ENCODE measurements at places on chromosomes 16 and 17. TPM values are rescaled to one million over a fixed set of nuclear protein-coding genes. Genes with fewer than 3 reads are reported as not detected.

The RNF157 gene
- total RNA-seq: 9.4 TPM

The SERPINF2 gene
- total RNA-seq: not detected

The OXLD1 gene
- 49.7 TPM for total RNA-seq

The MFSD6L gene
- total RNA-seq: not detected

The GPRC5B gene
- total RNA-seq: 5.8 TPM

The AOC3 gene
- total RNA-seq: not detected

The ENPP7 gene
- total RNA-seq: not detected

The OR3A3 gene
- not detected for total RNA-seq

The PPP1R1B gene
- not detected for total RNA-seq

The KRTAP1-5 gene
- 2.5 TPM for total RNA-seq

The KLHL10 gene
- total RNA-seq: not detected

- peaks cover 17% of the 10 kb centered on the region for H3K27me3 ChIP-seq
- no peak overlapping the region for H3K27ac ChIP-seq
- no peak for DNase-seq
- no peak overlapping the region for H3K4me3 ChIP-seq
- peaks cover 7% of the 10 kb centered on the region for H3K4me1 ChIP-seq
Observed at GRCh38 chr17:50467855-50468303, 801 bp downstream of the CHAD start.

DNA sequence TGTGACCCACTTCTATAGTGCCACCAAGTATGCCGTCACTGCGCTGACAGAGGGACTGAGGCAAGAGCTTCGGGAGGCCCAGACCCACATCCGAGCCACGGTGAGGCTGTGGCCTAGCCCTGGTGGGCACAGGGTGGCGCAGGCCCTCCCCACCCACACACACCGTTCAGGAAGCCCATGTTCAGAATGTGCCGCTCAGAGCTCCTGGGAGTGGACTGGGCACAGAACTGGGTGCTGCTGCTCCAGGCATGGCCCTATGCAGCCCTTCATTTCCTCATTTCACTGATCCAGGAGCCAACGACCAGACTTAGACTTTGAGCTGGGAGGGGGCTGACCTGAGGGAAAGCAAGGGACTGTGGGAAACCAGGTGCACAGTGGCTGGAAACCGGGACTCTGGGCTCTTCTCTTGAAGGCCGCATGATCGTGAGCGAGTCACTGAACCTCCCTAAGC lies 2.4 kb upstream of the MRM1 start:
- no peaks in the 10 kb centered on the region for H3K27me3 ChIP-seq
- peaks cover 12% of the 10 kb centered on the region for H3K36me3 ChIP-seq
- DNase-seq: no peak
- H3K27ac ChIP-seq: no peak overlapping the region

GRCh38 chr17:13694934-13695333 lies 93.2 kb upstream of the HS3ST3A1 start:
- no peaks in the 10 kb centered on the region for H3K36me3 ChIP-seq
- H3K27me3 ChIP-seq: no peaks in the 10 kb centered on the region
- DNase-seq: no peak
- H3K27ac ChIP-seq: no peak overlapping the region
- H3K4me1 ChIP-seq: no peaks in the 10 kb centered on the region

DNA sequence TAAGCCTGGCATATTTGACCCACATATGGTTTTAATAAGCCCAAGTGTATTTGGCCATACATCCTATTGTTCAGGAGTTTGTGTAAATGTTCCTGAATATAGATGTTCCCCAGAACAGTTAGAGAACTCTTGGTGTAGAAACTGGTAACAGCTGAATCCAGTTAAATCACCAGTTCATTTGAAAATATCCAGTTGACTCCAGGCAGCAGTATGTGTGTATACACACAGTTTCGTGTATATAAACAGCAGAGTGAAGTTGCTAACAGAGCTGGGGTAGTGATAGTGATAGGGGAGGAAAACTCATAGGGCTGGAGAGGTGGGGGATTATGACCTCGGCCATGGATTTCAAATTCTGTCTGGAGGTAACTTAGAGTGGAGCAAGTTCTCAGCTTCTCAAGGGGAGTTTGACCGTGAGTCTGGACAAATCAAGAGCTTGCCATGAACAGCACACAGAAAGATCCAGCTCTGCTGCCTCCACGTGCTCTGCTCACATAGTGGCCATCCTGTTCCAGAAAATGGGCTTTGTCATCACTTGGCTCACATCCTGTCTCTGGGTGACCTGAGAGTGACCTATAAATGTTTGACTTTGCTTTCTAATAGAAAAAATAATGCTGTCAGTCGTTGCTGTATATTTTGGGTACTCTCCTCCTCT lies 30.6 kb upstream of the MMD start:
- H3K36me3 ChIP-seq: no peaks in the 10 kb centered on the region
- DNase-seq: peak; percentile 77
- peaks cover 60% of the 10 kb centered on the region for H3K4me1 ChIP-seq
- no peaks in the 10 kb centered on the region for H3K27me3 ChIP-seq
- H3K27ac ChIP-seq: peak overlapping the region; percentile 71

GRCh38 chr17:40190197-40191021 lies 13.1 kb downstream of the RAPGEFL1 start:
- H3K27me3 ChIP-seq: no peaks in the 10 kb centered on the region
- H3K36me3 ChIP-seq: no peaks in the 10 kb centered on the region
- H3K4me3 ChIP-seq: no peak overlapping the region
- H3K4me1 ChIP-seq: 0 out of 2 replicates have a peak, but pooled peaks cover 3% of the 10 kb centered on the region
- no peak for DNase-seq

DNA sequence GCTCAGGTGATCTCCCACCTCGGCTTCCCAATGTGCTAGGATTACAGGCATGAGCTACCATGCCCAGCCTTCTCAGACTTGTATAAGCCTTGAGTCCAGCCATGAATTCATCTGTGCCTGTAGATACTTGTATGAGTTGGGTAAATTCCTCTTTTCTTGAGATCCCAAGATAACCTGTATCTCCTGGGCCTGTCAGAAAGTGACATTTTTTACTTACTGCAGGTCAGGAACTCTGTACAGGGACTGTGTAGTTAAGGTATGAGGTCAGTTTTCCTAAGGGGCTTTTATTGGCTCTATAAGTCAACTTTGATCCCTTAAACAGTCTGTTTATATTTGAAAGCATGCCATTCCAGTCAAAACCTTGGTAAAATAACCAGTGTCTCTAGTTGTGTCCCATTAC lies 106.3 kb upstream of the HAS3 start:
- no peak overlapping the region for H3K27ac ChIP-seq
- H3K27me3 ChIP-seq: no peaks in the 10 kb centered on the region
- no peak overlapping the region for H3K4me3 ChIP-seq
- H3K4me1 ChIP-seq: peaks cover 18% of the 10 kb centered on the region
- no peak for DNase-seq
- H3K36me3 ChIP-seq: no peaks in the 10 kb centered on the region

GRCh38 chr17:75191584-75191983 lies 8.8 kb upstream of the SUMO2 start:
- H3K4me1 ChIP-seq: peaks cover 7% of the 10 kb centered on the region
- H3K27ac ChIP-seq: no peak overlapping the region
- no peaks in the 10 kb centered on the region for H3K27me3 ChIP-seq
- H3K36me3 ChIP-seq: no peaks in the 10 kb centered on the region
- no peak for DNase-seq

GRCh38 chr17:65064452-65065019 lies 8.0 kb upstream of the GNA13 start:
- H3K4me1 ChIP-seq: peaks cover 47% of the 10 kb centered on the region
- H3K4me3 ChIP-seq: no peak overlapping the region
- H3K27ac ChIP-seq: peak overlapping the region; percentile 69
- no peaks in the 10 kb centered on the region for H3K36me3 ChIP-seq
- H3K27me3 ChIP-seq: no peaks in the 10 kb centered on the region
- DNase-seq: peak; percentile 88

- no peak overlapping the region for H3K27ac ChIP-seq
- no peak overlapping the region for H3K4me3 ChIP-seq
- peaks cover 24% of the 10 kb centered on the region for H3K4me1 ChIP-seq
Observed at GRCh38 chr17:77291591-77292386, 151.0 kb downstream of the SEC14L1 start.

- H3K36me3 ChIP-seq: peaks cover 4% of the 10 kb centered on the region
- no peak overlapping the region for H3K27ac ChIP-seq
- DNase-seq: no peak
- no peaks in the 10 kb centered on the region for H3K4me1 ChIP-seq
- no peak overlapping the region for H3K4me3 ChIP-seq
Observed at GRCh38 chr17:37310940-37311339, 64.8 kb upstream of the C17orf78 start.

DNA sequence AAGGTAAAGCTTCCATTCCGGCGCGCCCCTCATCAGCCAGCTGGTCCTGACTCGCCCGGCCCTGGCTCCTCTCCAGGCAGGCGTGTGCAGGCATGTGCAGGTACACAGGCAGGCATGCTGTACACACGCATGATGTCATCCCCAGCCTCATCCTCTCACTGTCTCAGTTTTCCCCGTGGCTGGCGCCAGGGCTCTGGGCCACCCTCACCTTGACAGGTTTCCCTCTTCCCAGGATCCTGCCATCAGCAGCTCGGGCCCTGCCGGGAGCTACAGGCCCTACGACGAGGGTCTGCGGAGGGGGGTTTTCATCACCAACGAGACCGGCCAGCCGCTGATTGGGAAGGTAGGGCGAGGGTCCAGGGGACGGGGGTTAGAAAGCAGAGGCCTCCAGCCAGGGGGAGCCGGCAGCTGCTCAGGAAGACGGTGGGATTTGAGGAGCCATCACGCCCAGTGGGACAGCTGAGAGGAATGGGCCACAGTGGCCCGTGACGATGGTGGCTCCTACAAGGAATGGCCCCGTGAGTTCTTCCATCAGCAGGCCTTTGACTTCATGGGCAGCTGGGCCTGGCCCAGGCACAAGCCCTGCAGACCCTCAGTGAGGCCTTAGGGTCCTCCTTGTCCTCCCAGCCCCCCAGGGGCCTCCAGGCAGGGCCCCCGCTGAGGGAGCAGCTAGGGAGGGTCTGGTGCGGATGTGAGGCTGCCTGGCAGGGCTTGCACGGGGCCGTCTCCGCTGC lies 8.5 kb downstream of the GAA start:
- DNase-seq: no peak
- no peak overlapping the region for H3K4me3 ChIP-seq
- H3K27me3 ChIP-seq: no peaks in the 10 kb centered on the region
- no peaks in the 10 kb centered on the region for H3K4me1 ChIP-seq

DNA sequence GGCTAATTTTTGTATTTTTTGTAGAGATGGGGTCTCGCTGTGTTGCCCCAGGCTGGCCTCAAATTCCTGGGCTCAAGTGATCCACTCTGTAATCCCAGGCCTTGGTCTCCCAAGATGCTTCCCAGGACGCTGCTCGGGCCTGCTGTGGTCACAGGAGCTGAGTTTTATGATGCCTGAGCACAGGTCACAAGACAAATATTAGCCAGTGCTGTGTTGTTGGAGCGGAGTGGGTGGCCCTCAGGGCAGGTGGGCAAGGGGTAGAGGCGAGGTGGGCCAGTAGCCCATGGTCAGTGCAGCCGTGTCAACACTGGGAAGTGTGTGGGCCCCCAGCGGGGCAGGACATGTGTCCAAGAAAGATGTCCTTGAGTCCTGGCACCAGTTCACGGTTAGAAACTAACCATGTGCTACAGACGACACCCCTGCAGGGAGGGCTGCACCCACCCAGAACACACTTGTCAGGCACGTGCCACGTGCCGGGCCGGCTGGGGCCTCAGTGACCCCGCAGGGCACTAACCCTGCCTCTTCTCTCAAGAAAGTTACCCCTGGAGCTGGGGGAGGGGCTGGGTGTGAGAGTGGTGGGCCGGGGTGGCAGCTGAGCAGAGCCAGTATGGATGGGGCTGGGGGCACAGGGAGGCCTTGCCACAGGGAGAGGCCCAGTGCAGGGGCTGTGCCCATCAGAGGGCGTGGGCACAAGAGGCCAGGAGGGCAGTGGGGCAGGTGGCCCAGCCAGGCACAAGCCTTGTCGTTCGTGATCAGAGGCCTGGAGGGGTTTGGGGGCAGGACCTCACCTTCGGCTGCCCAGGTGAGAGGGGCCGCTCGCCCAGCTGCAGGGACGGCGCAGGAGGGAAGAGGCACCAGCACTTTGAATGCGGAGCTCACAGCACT lies 103.1 kb upstream of the CHMP6 start:
- no peak overlapping the region for H3K4me3 ChIP-seq
- H3K27me3 ChIP-seq: no peaks in the 10 kb centered on the region
- H3K36me3 ChIP-seq: peaks cover 67% of the 10 kb centered on the region
- no peak overlapping the region for H3K27ac ChIP-seq
- no peak for DNase-seq

DNA sequence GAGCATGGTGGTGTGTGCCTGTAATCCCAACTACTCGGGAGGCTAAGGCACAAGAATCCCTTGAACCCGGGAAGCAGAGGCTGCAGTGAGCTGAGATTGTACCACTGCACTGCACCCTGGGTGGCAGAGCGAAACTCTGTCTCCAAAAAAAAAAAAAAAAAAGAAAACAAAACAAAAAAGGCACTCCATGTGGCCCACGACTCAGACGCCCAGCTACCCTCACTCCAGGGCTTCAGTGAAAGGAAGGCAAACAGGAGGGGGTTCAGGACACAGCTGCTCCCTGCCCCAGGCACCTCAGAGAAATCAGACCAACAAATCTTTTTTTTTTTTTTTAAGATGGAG lies 91.7 kb downstream of the LITAF start:
- H3K4me1 ChIP-seq: peaks cover 54% of the 10 kb centered on the region
- peak overlapping the region; percentile 51 for H3K27ac ChIP-seq
- no peak overlapping the region for H3K4me3 ChIP-seq
- no peaks in the 10 kb centered on the region for H3K27me3 ChIP-seq
- H3K36me3 ChIP-seq: no peaks in the 10 kb centered on the region

- H3K36me3 ChIP-seq: peaks cover 10% of the 10 kb centered on the region
- no peak for DNase-seq
- no peaks in the 10 kb centered on the region for H3K27me3 ChIP-seq
- H3K4me3 ChIP-seq: no peak overlapping the region
- H3K27ac ChIP-seq: peak overlapping the region; percentile 94
Observed at GRCh38 chr17:59753522-59754467, 46.3 kb downstream of the VMP1 start.

- no peaks in the 10 kb centered on the region for H3K27me3 ChIP-seq
- H3K4me3 ChIP-seq: no peak overlapping the region
- no peak for DNase-seq
- H3K27ac ChIP-seq: no peak overlapping the region
- H3K4me1 ChIP-seq: no peaks in the 10 kb centered on the region
Observed at GRCh38 chr17:17526369-17526768, 30.2 kb upstream of the RASD1 start.

GRCh38 chr17:29848737-29849136 lies 81.3 kb downstream of the SSH2 start:
- H3K4me1 ChIP-seq: peaks cover 47% of the 10 kb centered on the region
- H3K4me3 ChIP-seq: no peak overlapping the region
- no peaks in the 10 kb centered on the region for H3K27me3 ChIP-seq
- no peak for DNase-seq

GRCh38 chr16:64878940-64879339 lies 242.9 kb downstream of the CDH11 start:
- H3K36me3 ChIP-seq: no peaks in the 10 kb centered on the region
- no peaks in the 10 kb centered on the region for H3K4me1 ChIP-seq
- H3K27ac ChIP-seq: no peak overlapping the region
- no peak overlapping the region for H3K4me3 ChIP-seq
- H3K27me3 ChIP-seq: no peaks in the 10 kb centered on the region

GRCh38 chr17:49510059-49510719 lies 15.1 kb downstream of the NGFR start:
- H3K27me3 ChIP-seq: peaks cover 13% of the 10 kb centered on the region
- no peak overlapping the region for H3K4me3 ChIP-seq
- DNase-seq: no peak
- H3K27ac ChIP-seq: no peak overlapping the region

Data from SJSA1 (cell line).